ENCODE measurements at places on chromosomes 6 and 20.

DNA sequence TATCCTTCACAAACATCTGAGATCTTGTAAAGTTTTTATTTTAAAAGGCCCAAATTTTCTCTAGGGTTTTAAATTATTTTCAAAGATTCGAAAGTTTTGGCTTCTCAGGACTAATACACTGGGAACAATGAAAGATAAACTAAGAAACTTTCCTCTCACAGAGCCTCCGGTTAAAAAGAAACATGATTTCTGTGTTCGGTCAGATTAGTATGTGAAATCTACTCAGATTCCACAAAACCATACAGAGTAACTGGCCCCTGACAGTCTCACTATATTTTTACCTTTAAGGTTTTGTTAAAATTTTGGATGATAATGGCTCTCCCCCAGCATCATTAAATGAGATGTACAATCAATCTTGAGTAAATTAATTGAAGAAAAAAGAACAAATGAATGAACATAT is 471.0 kb downstream of the COL12A1 start:
- DNase-seq: no peak

GRCh38 chr20:23419995-23420901 is 1.0 kb downstream of the NAPB start:
- peak; percentile 30 for DNase-seq

DNA sequence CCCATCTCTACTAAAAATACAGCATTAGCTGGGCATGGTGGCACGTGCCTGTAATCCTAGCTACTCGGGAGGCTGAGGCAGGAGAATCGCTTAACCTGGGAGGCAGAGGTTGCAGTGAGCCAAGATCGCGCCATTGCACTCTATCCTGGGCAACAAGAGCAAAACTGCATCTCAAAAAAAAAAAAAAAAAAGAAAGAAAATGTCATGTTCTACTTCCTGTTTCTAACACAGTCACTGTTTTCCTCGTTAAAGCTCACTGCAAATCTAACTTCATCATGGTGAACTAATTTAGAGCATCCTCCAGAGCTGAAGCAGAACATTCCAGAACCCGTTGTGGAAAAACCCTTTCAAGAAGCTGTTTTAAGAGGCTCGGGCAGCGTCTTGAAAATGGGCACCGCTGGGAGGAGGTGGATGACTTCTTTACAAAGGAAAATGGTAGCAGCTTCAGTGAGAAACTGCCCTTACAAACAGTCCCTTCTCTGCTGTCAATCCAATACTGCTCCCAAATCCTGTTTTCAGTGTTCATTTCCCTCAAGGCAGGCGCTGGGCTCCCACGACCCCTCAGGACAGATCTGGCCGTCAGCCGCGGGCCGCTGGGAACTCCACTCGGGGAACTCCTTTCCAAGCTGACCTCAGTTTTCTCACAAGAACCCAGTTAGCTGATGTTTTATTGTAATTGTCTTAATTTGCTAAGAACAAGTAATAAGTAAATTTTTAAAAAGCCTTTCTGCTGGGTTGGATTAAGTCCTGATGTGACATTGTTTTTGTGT is 12.5 kb downstream of the CTSZ start:
- no peak for DNase-seq

- no peak for DNase-seq
Observed at GRCh38 chr6:71015392-71015791, 58.5 kb upstream of the B3GAT2 start.

GRCh38 chr20:19975901-19976300 is 41.3 kb upstream of the NAA20 start:
- DNase-seq: no peak

DNA sequence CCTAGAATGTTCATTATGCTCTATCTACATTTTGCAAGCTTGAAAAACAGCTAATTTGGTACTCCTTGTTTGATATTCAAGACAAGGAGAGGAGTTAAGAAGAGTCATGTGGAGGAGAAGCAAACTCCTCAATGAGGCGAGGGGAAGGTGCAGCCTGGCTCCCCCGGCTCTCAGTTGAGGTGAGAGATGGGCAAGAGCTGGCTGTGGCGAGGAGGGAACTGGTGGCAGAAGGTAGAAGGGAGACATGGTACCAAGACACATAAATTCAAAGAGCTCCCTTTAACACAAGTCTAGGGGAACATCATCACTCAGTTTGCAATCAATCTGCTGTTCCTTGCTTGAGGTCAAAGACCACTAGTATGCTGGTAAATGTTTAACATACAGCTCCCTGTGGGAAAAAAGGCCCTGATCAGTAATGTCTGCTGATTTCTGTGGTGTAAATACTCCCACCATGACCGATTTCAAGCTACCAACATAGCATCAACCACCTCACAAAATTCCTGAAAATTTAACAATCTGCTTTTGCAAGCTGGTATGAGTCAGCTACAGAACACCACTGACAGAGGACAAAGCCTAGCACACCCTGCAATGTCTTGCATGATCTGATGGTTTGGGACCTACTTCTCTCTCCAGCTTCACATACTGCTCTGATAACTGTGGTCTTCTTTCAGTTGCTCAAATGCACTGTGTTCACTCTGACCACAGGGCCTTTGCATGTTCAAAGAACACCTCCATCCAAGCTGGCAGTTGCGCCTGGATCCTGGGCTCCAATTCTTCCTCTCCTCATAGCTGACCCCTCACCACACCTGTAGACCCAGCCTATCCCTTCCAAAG is 516.3 kb upstream of the CHD6 start:
- DNase-seq: no peak

GRCh38 chr20:23540624-23541023 is 27.7 kb downstream of the CST9L start:
- no peak for DNase-seq

- DNase-seq: no peak
Observed at GRCh38 chr6:139109558-139109957, 25.3 kb upstream of the HECA start.

DNA sequence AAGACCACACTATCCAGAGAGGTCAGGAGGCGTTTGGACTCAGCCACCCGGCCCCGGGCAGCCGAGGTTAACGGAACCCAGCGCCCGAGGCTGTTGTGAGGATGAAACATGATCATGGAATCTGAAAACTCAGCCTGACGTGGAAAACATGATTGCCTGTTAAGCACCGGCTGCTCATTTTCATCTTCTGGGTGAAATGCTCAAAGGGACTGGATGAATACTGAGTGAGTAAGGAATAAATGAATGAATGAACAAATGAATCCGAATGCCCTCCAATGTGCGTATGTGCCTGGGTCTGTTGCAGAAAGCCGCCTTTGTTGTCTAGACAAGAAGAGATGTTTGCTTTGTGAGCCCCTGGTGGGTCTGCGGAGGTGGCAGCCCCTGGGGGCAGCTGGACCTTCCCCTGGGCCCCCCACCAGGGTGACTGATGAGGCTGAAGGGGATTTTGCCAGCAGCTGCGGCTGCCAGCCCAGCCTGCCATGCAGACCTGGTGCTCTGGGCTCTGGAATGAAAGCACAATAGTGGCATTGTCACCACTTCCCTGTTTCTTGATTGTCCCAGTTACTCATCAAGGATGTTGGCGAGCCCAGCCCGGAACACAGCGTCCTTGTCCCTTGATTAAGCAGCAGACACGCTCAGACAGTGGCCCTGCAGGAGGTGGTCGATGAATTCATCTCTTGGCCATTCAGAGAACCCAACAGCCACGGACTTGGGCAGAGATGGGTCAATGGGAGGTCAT is 211.1 kb downstream of the ANKRD60 start:
- no peak for DNase-seq

- no peak for DNase-seq
Observed at GRCh38 chr20:4708036-4708435, 13.7 kb upstream of the PRND start.

DNA sequence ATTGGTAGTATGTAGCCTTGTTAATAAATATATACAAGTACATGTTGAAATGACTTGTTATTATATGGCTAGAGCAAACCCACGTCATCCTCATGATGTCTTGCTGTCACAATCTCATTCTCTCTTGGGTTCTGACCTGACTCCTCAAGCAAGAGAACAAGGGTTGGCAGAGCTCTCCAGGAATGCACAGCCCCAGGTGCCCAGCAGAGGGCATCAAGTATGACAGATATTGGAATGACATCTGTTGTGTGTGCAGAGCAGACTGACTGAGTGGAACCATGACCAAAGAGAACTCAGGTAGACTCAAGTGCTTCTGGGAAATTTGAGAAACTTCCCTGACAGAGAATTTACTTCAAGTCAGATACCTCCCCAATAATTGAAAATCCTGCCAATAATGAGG is 90.6 kb downstream of the PAX1 start:
- DNase-seq: no peak

- DNase-seq: no peak
Observed at GRCh38 chr20:14829906-14830305, 492.5 kb upstream of the FLRT3 start.

- DNase-seq: no peak
Observed at GRCh38 chr6:123402052-123402451, 234.7 kb downstream of the TRDN start.

DNA sequence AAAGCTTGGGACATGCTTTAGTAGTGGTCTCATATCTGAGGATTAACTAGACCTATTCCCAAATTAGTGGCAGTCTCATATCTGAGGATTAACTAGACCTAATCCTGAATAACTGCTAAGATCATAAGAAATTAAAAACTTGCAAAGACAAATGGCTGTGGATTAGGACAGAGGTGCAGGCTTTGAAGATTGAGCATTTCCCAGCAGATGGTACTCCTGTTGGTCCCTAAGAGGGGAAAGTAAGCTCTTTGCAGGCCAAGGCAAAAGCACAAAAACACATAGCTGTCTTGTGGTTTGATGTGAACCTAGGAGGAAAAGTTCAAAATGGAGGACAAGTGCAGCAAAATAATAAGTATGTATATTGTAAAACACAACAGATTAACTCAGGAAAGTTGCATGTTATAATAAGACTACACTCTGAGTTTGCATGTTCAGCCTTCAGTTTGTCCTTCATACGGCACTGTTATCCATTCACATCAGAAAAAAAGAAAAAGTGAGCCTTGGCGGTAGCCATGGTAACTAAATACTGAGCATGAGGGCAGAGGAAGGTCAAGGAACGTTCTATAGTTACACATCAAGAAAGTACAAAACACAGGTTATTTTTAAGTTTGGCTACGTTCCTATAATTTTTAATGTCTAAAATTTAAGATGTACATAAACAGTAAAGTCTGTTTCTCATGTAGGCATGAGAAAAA is 62.8 kb downstream of the FILIP1 start:
- DNase-seq: no peak

DNA sequence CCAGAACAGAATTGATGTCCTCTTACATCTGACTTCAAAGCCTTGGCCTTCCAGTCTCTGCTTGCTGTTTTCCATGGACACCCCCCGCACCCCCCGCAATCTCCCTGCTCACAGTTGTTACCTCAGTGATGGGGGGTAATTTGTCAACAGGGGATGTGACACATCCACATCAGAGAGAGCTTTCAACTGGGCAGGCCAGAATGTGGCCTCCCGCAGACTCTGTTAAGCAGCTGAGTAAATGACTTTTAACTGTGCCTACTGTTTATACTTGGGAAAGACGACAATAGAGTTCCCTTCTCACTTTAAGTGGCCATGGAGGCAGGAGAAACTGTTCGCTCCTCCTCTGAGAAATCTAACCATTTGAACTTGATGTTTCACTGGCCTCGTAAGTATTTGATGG is 51.0 kb downstream of the TXNDC5 start:
- DNase-seq: no peak

DNA sequence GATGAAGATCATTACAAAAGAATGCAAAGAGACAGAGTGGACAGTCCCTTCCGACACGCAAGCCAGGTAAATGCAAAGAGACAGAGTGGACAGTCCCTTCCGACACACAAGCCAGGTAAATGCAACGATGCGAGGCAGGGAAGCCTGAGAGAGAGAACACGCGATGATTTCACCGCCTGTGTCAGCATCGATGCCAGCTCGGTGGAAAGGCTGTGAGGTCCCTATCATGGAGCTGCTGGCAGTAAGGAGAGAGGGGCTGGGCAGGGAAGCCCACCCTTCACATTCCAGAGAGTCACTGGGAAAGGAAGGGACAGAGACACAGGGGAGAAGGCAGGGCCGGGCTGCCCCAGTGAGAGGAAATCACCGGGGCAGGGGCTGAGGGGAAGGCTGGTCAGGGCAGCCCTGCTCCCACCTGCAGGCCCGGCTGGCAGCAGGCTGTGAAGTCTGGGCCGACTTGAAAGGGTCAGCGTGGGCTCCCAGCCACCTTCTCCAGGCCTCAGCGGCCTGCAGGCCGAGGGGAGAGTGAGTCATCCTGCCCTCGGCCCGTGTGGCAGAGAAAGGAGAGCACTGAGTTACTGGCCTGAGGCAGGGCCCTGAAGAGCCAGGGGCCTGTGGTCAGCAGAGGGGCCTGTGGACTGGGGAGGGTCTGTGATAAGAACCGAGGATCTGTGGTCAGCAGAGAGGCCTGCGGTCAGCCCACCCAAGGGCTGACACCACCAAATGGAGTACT is 80.4 kb downstream of the DACT2 start:
- no peak for DNase-seq

DNA sequence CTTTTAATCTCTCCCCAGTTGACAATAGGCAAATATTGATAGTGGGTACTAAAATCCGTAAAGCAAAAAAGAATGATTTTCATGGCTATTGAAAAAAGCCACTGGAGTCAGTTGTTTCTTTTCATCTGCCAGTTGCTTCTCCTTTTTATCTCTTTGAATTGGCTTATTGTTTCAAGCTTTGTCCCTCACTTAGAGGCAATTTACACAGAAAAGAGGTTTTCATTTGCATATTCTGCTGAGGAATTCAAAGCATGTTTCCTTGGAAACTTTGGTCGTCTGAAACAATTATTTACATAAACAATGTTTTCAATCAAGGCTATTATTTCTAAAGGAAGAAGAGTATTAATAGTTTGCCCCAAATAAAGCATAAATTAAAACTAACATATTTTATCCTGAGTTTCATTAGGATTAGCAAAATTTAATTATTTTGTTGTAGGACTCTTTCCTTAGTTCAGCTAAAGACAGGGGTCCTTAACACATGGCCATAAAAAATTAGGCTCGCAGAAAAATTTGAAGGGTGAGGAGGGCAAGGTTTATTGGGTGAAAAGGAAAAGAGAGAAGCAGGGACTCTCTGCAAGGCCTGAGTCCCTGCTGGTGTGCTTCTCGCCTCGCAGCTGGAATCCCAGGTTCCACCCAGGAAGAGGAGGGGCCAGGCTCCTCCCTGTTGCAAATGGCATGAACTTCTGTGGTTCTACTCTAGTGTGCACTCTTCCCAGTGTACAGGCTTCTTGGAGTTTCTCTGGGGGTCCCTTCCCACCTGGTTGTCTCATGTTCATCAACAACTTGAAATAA is 138.8 kb upstream of the LAMA2 start:
- no peak for DNase-seq
